ENCODE measurements at places on chromosomes 7 and 10.

- DNase-seq: peak; percentile 41
These were observed 18.4 kb upstream of the BET1 start for GRCh38 chr7:94022550-94022949.

DNA sequence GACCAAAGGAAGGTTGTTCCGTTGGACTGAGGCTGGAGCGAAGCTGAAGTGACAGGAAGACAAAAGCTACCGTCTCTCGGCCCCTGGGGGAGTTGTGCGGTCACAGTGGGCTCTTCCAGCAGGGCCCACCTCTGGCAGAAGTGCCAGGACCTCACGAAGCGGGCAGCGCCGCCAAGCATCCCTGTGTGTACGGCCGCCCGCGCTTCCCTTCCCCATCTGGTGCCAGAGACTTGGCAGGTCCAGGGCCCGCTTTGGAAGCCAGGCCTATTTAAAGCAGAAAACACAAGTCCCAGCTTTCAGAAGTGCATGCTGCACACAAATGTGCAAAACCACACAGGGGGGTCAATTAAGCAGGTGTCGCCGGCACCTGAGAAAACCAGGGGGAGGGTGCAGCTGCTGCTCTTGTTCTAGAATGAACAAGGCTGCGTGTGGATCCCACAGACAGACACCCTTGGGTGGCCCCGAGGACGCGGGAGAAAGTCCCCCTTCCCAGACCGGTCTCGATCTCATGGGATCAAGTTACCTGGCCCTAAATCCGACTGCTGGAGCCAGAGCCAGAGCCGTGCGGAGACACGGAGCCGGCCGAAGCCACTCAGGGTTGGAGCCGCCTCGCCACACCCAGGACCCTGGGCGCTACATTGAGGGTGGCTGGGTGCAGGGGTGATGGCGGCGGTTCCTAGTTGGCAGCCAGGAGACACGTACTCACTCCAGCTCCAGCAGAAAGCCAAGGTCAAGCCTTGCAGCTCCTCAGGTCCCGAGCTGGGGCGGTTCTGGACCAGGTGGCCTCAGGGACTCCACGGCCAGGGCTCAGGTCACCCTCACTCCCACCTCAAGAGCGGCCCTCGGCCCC, 51.8 kb upstream of the PPP2R2D start:
- DNase-seq: no peak

GRCh38 chr7:99324559-99324958, 1.1 kb upstream of the ARPC1A start:
- DNase-seq: no peak

GRCh38 chr10:86004337-86004736, 362.3 kb downstream of the GRID1 start:
- no peak for DNase-seq

- peak; percentile 9 for DNase-seq
These were observed 208.0 kb upstream of the FERD3L start for GRCh38 chr7:19353180-19353579.

DNA sequence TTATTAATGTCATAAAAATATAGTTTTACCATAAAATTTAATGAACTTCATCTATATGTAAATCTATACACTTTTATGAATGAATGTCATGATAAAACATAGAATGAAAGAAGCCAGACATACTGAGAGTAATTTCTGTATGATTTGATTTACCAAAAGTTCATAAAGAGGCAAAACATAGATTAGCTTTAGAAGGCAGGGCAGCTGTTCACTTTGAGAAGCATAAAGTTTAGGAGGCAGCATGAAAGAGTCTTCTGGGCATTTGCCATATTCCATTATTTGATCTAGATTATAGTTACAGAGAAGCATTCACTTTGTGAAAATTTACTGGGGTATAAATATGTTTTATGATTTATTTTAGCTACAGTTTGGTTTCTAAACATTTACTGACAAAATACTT, 487.2 kb downstream of the ANKRD7 start:
- DNase-seq: no peak

DNA sequence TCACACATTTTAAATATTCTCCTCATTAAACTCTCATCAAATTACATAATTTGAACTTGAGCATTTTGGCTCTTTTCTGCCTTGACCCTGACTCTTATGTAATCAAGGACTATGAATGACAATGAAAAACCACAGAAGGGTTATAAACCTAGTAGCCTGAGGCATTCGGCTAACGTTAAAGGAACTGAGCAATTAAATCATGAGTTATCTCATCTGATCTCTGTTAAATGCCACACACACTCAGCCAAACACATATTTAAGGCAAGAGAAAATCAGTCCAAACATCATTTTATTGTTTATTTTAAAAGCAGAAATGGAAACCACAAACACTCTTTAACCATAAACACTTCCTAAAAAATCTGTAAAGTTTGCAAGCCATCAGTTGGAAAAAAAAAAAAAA, 204.3 kb downstream of the DGKI start:
- DNase-seq: peak; percentile 15

DNA sequence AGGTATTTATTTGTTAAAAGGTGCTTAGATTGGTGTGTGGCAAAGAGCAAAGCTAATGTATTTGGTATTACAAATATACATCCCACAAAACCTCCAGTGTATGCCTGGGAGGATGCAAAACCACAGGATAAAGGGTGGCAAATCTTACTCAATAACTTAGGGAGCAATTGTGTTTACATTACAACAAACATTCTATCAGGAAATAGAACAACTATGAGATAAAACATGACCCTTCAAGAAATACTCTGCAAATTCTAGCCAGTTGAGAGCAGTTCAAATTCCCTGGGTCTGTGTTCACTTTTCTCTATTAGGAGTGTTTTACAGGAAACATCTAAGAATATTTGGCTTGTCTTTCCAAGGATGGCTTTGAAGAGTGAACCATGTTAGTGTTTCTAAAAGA, 64.9 kb downstream of the CUL1 start:
- peak; percentile 41 for DNase-seq

- DNase-seq: peak; percentile 69
These were observed 21.2 kb downstream of the CEP41 start for GRCh38 chr7:130419658-130420057.

GRCh38 chr10:32338262-32338661, 8.7 kb downstream of the EPC1 start:
- no peak for DNase-seq

GRCh38 chr10:12709000-12709401, 292.5 kb downstream of the CCDC3 start:
- peak; percentile 29 for DNase-seq

DNA sequence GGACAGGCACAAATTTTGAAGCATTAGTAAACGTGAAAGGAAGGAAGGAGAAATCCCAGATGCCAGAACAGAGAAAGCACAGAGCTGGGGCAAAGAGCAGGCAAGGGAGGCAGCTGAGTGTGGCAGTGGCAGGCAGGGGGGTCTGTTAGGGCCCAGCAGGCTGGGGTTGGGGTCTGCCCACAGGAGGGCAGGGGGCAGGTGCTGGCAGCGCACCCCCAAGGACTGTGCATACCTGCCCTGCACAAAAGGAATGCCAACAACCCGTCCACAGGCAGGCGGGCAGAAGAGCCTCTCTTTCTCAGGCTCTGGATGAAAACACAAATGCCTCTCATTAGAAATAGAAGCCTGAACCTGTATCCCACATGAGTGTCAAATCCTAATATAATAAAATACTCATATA, 552.3 kb downstream of the PTPRN2 start:
- DNase-seq: no peak

DNA sequence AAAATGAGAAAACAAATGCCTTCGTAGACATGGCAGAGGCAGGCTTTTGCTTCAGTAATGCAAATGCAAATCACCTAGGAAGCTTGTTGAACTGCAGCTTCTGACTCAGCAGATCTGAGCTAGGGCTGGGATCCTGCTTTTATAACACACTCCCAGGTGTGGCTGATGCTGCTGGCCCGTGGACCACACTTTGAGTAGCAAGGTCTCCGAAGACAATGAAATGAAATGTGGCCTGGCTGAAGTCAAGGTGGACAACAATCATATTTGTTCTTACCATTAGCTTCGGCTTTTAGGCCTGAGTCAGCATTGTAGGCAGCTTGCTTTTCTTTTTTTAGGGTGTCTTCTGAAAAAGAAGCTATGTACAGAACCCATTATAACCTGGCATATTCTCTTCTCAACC, 26.3 kb downstream of the COL17A1 start:
- no peak for DNase-seq

- DNase-seq: peak; percentile 87
These were observed 55.8 kb upstream of the CDCA7L start for GRCh38 chr7:22001345-22002004.

DNA sequence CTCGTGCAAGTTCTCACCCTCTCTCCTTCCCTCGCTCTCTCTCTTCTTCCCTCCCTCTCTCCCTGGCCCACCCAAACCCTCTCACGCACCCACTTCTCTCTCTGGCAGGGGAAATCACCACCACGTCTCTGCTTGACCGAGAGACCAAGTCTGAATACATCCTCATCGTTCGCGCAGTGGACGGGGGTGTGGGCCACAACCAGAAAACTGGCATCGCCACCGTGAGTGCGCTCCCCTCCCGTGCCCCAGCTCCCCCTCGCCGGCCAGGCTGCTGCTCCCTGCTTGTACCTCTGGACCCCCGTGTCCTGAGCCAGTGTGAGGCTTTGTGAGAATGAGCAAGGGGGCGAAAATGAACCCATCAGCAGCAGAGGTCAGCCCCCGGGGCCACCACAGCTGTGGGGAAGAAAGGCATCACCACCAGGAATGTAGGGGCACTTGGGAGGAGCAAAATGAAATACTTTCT, 25.5 kb downstream of the C10orf105 start:
- no peak for DNase-seq

DNA sequence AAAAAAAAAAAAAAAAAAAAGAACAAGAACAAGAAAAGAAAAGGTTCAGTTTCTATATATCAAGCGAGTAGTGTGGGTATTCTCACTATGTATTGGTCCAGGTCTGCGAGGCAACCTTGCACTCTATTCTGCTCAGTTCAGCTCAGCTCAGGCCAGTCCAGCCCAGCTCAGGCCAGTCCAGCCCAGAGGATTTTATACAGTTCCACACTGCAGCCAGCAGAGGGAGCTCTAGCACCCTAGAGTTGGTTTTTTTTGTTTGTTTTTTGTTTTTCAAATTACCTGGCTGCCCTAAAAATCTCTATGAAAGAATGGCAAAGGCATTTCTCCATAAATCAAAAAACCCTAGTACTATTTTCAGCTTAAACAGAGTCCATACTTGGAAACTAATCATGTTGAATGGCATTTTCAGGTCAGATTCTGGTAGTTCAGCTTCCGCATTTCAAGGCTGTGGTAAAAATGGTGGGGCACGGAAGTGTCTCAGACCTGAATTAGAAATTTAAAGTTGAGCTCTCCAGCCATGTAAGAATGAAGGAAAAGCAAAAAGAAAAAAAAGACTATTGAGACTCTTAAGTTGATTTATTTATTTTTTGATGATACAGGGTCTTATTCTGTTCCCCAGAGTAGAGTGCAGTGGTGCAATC, 55.2 kb upstream of the GSDME start:
- peak; percentile 58 for DNase-seq

GRCh38 chr7:151086802-151087244, 548 bp downstream of the AGAP3 start:
- peak; percentile 45 for DNase-seq

DNA sequence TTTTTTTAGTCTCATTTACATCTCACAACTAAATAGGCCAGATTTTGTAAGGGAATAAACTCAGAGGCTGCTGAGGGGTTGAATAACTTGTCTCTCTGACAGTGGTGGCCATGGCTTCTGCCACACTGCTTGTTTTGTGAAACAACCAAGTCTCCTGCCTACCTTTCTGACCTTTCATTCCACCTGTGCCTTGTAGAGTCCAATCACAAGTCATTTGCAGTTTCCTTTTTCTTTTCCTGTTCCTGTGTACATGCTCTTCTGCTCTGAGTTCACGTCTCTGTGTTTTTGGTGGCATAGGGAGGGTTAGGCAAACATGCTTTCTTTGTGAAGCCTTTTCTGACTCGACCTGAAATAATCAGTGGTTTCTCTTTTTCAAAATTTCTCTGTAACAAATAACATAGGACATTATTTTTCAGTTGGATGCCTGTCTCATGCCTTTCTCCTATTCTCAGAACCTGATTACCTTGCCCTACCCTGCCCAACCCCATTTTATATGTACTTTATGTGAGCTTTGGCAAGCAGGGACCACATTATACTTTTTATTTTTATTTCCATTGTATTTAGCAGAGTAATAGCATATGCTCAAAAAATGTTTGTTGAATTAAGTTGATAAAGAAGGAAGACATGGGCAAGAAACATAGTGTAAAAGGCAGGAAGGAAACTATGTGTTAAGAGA, 81.7 kb downstream of the HDAC9 start:
- DNase-seq: no peak

DNA sequence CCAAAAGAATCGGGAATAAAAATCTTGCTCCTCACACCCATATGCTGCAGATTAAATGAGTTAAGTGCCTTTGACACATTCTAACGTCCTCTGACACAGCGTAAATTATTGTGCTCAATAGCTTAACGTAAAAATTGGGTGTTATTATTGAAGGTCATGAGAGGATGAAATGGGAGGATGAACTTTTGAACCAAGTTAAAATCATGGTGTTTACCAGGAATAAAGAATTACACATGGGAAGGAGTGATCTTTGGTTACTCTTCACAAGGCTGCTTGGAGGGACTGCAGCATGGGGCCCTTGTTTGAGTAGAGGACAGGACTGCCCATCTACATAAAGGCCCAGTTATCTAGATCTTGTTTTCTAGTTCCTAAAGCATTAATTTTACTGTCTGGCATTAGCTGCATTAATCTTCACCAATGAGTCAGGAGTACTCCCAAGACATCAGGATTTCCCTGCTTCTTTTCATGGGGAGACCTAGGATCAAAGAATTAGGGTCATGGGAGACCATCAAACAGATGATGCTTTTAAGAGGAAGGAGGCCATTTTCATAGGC, 84.9 kb upstream of the PRR15 start:
- no peak for DNase-seq

DNA sequence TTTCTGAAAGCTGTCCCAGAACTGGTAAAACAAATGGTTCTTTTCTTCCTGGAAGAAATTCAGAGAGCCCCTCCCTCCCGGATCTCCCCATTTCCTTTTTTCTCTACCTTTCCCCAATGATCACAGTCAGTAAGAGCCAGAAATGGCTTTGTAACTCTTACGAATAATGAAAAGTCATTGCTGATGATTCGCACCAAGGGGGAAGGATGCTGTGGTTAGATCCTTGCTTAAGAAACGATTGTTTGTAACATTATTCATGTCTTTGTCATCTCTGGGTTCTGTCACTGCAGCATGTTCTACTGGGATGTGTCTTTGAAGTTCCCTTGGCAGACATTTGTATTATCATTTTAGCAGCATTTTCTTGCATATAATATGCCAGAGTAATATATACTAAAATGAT, 138.9 kb downstream of the CACNB2 start:
- no peak for DNase-seq

GRCh38 chr10:106242301-106242700, 922.2 kb downstream of the SORCS1 start:
- no peak for DNase-seq

GRCh38 chr10:69884024-69884367, 82.3 kb downstream of the COL13A1 start:
- DNase-seq: no peak

GRCh38 chr7:22610951-22611757, 111.2 kb upstream of the STEAP1B start:
- DNase-seq: peak; percentile 61

Measured in choroid plexus epithelial cell (primary cell).